ENCODE measurements at places on chromosomes 11 and 22.
A peak's percentile ranks its signal among the peaks of the same experiment; 100 is the strongest.

DNA sequence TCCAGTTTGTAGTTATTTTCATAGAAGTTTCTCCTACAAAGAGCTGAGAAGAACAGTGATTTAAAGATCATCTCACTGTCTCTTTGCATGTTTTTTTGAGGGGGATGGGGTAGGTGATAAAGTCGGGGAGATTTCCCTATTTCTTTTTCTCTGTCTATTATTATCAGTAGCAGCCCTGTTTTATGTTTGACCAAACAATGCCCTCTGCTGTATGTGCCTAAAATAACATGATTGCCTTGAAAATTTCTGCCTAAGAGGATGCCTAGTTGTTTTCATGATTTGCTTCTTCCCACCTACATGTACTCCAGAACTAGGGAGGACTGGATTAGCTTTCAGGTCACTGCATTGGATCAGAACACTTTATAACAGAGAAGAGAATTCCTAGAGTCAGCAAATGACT lies 1330.2 kb downstream of the LRRC4C start:
- DNase-seq: no peak

DNA sequence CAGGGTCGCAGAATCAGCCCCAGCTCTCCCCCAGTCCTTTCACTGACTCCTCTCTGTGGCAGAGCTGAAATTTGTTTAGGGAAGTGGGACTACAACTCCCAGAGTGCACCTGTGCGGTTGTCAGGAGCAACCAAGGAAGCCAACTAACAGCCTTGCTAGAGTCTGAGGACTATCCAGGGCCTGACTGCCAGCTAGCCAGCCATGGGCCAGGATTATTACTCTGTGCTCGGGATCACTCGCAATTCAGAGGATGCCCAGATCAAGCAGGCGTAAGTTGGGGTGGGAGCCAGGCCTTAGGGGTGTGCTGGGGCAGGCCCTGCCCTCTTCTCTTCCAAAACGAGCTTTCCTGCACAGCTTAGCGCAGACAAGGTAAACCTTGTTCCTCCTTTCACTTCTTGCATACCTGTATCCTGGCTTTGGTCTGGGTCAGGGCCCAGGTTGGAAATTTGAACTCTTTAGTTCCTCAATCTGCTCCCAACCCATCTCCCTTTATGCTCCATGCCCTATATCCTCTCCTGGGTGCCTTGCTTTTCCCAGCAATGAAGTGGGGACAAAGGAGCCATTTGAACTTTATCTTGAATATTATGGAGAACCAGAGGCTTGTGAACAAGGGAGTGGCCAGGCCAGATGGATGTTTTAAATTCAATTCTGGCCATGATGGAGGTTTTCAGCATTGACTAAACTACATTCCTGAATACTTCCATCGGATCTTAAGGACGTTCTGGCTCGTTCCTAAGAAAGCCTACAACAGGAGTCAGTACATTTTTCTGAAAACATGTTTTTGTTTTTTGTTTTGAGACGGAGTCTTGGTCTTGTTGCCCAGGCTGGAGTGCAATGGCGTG lies at the start of gene DNAJB13:
DNAJB13 (plus strand) TSS at position 158 of the 842 bp plus-strand sequence; CDS start at position 202, 44 bp downstream.
- no peak for DNase-seq

DNA sequence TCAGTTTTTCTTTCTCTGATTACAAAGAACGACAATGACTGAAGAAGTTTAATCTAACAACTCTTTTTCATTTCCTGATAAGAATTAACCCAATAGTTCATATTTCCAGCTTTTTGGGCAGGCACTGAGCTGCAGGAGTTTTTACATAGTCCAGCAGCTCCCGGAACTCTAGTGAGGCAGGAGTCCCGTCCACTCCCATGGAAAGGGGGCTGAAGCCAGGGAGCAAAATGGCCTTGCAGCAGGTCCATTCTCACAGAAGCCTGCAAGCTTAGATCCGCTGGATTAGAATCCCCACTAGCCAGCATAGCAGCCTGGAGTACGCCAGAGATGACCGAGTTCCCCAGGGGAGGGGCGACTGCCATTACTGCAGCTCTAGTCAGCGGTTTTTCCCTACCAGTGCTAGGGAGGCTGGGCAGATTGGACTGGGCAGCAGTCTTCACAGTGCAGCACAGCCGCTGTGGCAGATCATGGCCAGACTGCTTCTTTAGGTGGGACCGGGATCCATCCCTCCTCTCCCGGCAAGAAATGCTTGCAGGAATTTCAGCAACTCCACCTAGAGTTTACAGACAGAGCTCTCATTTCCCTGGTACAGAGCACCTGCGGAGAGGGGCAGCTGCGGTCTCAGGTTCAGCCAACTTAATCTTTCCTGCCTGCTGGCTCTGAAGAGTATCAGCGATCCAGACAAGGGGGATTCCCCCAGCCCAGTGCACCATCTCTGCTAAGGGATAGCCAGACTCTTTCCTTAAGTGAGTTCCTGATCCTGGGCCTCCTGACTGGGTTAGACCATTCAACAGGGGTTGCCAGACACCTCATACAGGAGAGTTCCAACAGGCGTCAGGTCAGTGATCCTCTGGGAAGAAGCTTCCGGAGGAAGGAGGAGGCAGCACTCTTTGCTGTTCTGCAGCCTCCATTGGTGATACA lies 742 bp upstream of the CASP4 start:
- peak; percentile 16 for DNase-seq

DNA sequence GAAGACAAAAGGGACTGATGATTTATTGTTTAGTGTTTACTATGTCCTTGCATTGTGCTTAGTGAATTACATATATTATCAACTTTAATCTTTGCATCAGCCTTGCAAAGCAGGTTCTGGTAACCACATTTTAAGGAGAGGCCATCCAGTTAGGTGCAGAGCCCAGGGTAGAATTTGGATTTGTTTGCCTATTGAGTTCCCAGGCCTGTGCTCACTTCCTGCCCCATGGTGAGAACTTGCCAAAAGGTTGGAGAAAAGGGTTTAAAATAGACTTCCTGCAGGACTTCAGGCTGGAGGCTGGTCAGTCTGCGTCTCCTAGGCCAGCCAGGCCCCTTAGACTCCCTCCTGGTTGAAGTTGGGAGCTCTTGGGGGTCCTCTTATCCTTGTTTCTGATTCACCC lies 72.1 kb downstream of the ATXN10 start:
- no peak for DNase-seq

DNA sequence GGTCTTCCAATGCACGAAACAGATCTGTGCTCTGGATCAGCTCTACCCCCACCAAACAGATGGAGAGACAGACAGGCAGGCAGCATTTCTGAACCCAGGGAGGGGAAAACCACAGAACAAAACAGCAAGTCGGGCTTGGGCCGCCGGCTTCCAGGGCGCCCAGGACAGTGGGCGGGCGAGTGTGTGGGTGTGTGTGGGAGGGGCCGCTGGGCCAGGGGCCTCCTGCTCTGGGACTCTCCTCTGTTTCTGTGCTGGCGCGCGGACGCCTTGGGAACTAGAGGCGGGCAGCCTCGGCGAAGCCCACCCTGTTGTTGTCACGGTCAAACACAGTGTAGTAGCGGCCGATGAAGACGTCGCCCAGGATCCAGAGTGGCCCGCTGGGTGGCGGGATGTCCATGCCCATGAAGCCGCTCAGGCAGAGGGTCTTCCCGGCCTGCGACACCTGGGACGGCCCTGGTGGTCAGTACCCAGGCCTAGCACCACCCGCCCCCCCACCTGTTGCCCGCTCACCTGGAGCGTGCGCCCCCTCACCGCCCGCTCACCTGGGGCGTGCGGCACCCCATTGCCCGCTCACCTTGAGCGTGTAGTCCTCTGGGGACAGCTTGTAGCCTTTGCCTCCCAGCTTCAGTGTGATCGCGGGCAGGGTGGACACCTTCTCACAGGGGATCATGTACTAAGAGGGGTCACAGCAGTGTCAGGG lies 3.0 kb upstream of the IFITM10 start:
- no peak for DNase-seq

DNA sequence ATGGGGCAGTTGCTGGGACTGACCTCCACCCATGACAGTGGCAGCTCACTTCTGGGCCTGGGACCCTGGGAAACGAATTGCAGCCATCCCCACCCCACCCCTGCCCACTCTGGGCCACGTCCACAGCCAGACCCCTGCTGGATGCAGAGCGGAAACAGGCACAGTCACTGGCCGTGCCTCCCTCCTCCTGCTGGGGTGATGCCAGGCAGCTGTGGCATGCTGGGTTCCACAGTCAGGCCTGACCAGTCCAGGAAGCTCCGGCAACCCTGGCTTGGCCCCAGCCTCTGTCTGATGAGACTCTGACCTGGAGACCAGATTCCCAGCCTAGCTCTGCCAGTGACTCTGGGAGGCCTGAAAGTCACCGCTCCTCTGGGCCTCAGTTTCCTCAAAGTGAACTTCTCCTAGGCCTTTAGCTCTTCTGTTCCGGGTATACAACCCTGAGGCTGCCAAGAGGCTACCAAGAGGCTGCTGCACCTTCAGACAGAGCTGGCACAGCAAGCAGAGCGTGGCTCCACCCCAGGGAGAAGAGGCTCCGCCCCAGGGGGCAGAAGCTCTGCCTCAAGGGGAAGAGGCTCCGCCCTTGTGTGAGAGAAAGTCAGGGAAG lies 8.9 kb downstream of the SULT4A1 start:
- no peak for DNase-seq

- peak; percentile 12 for DNase-seq
Measured at GRCh38 chr11:112306230-112306629, 45.6 kb upstream of the PLET1 start.

DNA sequence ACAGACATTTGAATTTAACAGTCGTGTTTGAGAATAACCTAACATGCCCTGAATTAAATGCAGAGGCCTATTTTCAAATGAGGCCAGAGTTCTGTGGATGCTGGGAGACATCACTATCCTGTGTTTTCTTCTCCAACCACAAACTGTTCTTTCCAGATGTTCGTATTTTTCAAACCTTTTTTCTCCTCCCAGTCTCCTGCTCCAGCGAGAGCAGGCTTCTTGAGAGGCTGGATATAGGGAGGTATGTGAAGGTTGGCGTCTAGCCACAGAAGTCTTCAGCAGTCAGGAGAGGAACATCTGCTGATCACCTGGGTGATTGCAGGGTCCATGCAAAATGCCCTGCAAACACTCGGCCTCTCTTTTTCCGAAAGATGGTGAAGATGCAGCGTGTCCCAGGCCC lies 126.3 kb downstream of the C11orf91 start:
- no peak for DNase-seq

DNA sequence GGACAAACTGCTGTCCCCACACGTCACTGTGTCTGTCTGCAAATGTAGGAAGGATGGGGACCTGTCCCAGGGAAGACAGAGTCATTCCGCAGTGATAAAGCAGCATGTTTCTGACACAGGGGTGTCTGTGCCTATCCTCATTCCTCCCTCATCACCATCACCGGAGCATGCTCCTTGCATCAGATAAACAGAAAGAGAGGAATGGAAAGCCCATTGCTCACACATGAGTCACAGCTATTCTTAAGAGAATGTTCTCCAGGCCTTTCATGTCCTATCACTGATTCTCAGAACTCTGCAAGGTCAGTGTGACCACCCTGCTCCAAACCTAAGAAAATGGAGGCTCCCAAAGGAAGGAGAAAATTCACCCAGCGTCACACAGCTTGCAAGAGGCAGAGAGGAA lies 38.9 kb downstream of the ZNF195 start:
- DNase-seq: no peak

DNA sequence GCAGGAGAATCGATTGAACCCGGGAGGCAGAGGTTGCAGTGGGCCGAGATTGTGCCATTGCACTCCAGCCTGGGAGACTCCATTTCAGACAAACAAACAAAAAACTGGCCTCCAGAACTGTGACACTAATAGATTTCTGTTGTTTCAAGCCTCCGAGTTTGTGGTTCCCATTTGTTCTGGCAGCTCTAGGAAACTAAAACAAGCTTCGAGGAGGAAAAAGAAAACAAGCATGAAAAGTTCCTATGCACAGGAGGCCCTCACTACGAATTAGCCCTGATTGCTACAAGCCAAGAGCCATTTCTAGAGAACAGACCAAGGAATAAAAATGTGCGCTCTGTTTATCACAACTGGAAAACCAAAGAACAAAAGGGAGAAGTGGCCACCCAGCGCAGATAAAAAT lies 47.8 kb upstream of the SHANK2 start:
- no peak for DNase-seq

DNA sequence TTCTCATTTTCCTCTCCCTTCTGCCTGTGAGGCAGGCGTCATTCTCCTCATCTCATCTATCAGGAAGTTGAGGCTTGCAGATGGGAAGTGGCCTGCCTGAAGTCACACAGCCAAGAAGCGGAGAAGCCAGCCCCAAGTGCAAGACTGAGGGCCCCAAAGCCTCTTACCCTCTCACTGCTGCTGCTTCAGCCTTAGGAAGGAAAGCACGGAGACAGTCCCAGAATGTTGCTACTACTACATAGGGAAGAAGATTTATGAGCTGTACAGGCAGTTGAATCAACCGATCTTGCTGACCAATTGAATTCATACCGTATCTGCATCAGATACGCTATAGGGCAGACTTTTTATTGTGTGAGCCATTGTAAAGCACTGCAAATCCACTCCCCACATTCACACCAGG lies 89.0 kb downstream of the CWC15 start:
- no peak for DNase-seq

DNA sequence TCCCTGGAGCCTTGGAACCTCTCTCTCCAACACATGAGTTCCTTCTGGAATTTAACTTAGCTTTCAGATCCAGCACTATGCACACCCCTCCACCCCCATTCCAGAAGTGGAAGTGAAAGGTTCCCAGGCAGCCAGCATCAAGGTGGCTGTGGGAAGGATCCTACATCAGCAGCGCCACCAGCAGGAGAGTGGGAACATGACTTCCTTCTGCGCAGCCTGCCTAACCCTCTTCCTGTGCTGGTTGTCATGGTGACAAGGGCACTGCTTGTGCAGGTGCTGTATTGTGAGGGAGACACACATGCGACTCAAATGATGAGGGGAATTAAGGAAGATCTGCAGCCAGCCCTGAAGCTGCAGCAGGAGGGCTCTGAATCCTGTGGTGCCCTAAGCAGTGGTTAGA lies 904.5 kb upstream of the API5 start:
- peak; percentile 56 for DNase-seq

GRCh38 chr11:132185726-132186592 lies 815.5 kb downstream of the NTM start:
- no peak for DNase-seq

- no peak for DNase-seq
Measured at GRCh38 chr22:26196657-26197056, 27.4 kb downstream of the SEZ6L start.

GRCh38 chr11:123559523-123559955 lies 94.9 kb downstream of the SCN3B start:
- DNase-seq: peak; percentile 30

DNA sequence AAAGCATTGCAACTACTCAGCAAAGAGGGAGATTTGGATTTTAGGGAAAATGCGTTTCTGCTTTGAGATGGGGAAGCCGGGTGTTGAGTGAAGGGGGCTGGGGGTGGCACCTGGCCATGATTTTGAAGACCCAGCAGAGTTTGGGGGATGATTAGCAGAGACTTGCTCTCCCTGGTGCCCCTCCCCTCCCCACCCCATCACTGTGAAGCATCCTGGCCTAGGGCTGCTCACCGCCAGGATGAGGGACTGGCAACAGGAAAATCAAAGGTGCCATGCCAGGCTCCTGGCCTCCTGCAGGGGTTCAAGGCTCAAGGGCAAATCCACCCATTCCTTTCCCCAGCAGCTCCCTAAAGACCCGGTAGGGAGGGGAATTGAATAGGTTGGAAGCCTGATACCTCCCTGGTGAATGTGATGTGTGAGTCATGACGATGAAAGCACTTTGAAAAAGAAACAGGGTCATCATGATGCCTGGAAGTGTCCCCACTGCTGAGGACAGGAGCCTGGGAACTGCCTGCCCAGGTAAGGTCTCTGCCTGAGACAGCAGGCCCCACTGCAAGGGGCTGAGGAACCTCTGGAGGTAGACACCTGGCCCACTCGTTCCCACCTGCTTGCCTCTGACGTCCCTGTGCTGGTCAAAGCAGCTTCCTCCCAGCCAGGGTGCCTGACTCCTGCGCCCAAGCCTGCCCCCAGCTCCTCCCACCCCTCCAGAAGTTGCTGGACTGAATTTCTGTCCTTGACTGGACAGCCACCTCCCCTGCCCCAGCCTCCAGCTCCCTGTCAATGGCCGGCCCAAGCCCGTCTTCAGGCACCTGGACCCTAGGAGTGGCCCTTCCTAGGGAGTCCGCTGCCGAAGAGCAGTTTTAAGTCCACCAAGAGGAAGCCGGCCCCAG lies 1.7 kb downstream of the CHST1 start:
- DNase-seq: no peak

Measured in NCI-H1092 (cell line).